ENCODE measurements at places on chromosomes 2 and 18.

DNA sequence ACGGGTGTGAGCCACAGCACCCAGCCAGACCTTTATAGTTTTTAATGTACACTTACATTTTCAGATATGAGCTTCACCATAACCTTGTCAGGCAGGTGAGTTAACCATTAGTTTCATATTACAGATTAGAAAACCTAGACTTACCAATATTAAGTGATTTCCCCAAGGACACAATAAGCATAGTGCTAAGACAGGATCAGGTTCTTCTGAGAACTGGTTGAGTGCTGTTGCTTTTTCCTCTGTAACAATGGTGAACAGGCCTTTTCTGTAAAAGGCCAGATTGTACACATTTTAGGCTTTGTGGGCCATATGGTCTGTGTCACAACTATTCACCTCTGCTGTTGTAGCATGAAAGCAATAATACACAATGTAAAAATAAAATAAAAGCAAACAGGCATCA, 332.0 kb downstream of the PIK3C3 start:
- no peak for DNase-seq

DNA sequence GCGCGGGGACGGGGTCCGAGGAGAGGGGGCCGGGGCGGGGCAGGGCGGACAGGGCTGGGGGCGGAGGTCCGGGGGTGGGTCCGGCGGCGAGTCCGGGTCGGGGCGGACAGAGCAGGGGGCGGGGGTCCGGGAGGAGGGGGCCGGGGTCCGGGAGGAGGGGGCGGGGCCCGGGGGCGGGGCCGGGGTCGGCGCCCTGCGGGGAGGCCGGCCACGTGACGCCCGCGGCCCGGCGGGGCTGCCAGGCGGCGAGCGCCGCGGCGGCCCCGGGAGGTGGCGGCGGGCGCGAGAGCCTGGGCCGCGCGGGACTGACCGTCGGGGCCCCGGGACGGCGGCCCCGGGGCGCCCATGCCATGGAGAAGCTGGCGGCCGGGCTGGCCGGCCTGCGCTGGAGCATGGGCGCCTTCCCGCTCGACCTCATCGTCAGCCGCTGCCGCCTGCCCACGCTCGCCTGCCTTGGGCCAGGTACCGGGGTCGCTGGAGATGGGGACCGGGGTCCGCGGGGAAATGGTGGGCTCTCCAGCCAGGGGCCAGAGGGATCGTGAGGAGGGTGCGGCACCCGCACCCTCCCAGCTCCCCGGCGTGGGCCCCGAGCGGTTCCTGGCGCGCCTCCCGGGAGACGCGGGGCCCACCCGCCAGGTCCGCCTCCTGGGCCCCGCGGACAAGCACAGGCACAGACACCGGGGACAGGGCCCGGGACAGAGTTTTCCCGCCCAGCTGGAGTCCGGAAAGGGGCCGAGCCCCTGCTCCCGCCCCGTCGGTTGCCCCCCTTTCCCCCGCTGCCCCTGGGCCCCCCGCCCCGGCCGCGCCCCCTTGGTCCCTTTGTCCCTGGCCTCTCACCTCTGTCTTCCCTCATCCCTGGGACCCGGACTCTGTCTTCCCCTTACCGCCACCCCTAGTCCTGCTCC, at the start of gene GAREM2:
TSS of gene GAREM2 (plus strand) at position 218 of the 905 bp plus-strand sequence. CDS start at position 351, 133 bp downstream.
- DNase-seq, result no peak

- DNase-seq, result no peak
Observed at GRCh38 chr2:53104263-53104662, 663.3 kb upstream of the CHAC2 start.

DNA sequence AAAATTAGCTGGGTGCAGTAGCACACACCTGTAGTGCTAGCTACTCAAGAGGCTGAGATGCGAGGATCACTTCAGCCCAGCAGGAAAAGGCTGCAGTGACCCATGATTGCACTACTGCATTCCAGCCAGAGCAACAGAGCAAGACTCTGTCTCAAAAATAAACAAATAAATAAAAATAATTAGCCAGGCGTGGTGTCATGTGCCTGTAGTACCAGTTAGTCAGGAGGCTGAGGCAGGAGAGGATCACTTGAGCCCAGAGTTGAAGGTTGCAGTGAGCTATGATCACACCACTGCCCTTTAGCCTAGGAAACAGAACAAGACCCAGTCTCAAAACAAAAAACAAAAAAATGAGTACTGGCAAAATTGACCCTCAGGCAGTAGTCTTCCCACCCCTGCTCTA, 61.9 kb upstream of the PPP1CB start:
- DNase-seq, result no peak

DNA sequence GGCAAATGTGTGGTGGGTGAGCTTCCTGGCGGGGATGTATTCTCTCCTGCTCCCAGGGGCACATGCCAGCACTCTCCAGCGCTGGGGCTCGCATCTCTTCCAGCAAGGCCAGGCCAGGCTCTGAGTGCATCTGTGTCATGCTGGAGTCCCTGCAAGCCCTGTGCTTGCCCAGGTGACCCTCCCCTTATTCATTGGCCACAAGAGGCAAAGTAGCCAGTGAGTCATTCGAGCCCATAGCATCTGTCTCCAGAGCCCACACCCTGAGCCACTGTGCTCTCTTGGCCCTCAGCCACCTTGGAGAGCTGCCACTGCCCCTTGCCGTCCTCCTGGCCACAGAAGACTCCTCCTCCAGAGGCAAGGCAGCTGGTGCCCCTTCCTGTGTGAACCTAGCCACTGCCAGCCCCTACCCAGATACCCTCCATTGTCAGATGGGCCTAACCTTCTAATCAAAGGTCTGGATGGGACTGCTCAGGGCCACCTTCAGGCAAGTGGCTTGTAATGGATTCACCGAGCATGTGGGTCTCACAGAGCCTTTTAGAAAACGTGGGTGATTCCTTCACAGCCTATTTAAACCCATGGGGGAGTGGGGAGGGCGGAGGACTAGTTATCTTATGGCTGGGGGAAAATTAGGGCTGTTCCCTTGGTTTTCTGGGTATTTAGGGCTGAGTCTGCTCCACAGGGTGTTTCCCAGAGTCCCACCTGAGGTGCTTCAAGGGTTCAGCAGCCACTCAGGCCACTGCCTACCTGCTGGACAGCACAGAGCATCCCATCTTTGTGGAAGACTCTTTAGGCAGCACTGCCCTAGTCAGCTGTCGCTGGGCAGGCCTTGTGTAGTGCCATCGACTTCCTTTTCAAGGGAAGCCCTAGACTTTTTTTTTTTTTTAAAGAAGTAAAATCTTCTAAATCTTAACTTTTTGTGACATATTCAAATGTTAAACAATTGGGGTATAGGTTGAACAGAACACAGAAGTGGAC, 137.4 kb downstream of the ACOXL start:
- no peak for DNase-seq

- no peak for DNase-seq
Observed at GRCh38 chr2:27716301-27717069, 52.8 kb downstream of the SLC4A1AP start.

GRCh38 chr18:12009581-12010140, 28.4 kb downstream of the IMPA2 start:
- DNase-seq, result no peak

DNA sequence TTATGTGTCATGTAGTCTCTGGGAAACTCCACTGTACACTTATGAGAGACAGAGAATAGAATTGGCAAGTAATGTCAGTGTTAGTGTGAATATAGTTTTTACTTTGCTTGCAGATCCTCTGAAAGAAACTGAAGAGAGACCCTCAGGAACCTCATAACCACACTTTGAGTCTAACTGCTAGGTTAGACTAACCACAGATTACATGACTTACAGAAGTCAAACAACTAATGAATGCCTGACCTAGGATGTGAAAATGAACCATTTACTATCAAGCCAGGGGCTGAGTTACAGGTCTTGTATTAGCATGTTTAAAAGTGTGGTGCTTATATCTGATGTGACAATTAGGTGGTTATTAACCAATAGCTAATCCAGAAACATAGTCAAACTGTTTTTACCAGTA, 280.4 kb upstream of the LRATD1 start:
- no peak for DNase-seq

GRCh38 chr2:62501794-62502500, 4.0 kb downstream of the TMEM17 start:
- DNase-seq, result no peak

DNA sequence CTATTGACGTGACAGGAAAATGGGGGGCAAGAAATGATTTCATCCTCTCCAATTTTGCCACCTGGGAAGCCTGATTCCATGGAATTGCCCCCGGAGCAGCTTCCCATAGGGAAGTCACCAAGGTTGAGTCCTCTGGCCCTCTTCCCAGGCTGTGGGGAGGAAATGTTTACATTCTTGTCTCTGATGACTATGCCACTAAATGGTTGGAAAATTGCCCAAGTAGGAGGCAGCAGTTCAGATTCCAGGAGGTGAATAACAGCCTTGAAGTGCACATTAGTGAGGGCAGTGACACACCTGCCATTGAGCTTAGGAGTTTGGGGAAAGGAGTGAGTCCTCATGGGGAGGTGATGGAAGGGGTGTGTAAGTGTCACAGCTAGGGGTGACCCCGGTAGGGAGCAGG, 449.2 kb upstream of the DCC start:
- DNase-seq, result no peak

DNA sequence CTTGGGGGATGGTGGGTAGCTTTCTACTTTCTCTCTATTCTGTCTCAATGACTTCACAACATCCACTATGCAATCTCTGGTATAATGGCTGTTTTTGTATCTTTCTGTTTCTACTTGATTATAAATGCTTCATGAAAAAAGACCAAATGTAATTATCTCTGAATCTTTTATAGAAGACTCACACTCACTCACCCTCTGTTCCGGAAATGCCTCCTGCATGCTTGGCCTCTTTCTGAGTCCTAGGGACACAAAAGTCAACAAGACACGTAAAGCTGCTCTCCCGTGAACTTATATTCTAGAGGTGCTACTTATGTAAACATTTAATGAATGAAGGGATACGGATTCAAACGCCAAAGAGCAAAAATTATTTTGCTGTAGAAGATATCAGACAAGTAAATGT, 502.2 kb upstream of the SOX11 start:
- DNase-seq, result no peak

DNA sequence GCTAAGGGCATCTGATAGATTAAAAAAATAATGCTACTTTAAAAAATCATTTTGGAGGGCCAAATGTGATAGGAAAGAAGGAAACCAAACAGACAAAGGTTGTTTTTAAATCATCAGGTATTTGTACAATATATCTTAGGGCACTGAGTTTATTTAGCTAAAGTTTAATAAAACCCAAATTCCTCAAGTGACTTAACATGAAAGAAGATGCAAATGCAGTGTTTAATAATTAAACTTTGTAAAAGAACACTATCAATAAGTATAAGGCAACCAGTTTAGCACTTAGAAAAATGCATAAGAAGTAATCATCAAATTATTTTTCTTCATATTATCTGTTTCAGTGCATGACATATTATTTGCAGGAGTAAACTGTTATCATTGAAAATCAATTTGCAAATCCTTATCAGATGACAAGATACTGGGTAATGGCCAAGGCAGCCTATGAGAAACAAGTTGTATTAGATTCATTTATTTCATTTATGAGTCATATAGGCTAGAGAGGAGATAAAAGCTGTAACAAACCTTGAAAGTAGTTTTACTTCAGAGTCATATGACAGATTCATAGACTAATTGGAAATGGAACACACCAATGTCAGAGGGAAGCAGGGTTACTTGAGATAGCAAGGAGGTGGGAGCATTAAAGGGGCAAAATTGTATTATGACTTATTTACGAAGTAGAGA, 165.5 kb downstream of the GCA start:
- DNase-seq, result no peak

- DNase-seq, result no peak
Observed at GRCh38 chr2:156657809-156658208, 221.6 kb downstream of the GPD2 start.

DNA sequence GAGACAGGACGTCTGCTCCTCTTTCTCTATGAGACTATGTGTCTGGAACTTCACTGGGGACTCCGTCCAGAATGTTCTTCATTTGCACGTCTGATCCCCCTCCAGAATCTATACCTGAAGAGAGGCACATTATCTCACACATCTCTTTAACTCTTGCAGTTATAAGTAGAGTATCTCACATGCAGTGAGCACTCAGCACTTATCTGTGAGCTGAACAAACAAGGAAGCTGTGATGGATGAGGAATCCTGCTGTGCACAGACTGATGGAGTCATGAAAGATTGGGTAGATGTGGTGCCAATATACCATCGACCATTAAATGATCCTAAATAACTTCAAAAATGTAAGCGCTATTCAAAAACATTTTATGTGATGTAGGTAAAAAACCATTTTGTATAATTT, 888.3 kb upstream of the CELF4 start:
- no peak for DNase-seq

GRCh38 chr2:113876503-113877387, 13.1 kb upstream of the ACTR3 start:
- no peak for DNase-seq

GRCh38 chr2:170821531-170822289, 5.0 kb downstream of the GAD1 start:
- DNase-seq, result no peak

GRCh38 chr18:58715540-58715939, 44.3 kb downstream of the MALT1 start:
- no peak for DNase-seq

- DNase-seq, result no peak
Observed at GRCh38 chr2:9991829-9992273, 40.4 kb downstream of the GRHL1 start.

GRCh38 chr2:186590350-186590758, 498 bp downstream of the ITGAV start:
- DNase-seq, result peak; percentile 66

GRCh38 chr18:58044370-58045241, 580 bp downstream of the NEDD4L start:
- DNase-seq, result no peak

DNA sequence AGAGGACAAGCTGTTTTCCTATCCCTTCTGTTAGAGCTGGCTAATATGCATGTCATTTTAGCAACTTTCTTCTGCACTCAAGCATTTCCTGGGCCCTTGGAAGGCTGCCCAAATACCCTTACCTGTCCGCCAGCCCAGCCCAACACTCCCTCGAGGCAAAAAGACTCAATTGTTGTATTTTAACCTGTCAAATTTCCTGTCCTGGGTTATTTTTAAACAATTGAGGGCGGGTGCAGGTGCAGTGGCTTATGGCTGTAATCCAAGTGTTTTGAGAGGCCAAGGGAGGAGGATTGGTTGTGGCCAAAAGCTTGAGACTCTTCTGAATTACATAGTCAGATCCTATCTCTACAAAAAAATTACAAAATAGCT, 125.0 kb upstream of the ARHGAP28 start:
- no peak for DNase-seq

DNA sequence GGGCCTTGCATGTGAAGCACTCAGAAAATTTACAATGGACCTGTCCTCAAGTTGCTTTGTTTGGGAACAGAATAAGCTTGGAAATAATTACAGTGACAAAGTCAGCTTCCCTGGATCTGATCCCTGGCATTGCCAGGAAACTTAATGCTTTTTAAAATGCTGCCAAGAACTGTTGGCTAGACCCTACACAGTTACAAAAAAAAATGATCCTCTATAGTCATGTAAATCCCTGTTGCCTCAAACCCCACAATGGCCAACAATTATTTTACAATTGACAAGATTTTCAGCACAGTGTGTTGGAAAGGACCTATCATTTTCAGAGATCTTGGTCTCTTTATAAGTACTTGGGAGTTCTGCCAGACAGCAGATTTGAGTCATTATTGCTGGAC, 470.4 kb upstream of the ACVR2A start:
- no peak for DNase-seq

DNA sequence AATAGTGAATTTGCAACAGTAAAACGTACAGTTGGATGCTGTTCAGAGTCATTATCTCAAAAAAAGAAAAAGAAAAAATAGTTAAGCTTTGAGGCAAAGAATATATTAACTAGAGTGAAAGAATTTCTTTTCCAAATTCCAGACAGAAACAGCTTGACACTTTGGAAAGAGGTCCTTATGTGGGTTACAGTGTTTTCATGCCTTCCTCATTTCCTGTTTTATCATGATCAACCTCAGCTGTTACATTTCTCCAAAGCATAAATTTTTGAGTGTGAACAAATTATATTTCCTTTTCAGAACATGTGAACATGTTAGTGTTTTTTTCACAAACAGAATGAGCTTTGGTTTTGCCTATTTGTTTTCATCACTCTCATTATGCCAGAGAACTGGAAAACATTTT, 13.6 kb downstream of the FRZB start:
- DNase-seq, result no peak

Measured in hippocampal formation (tissue), 2 donors.